ENCODE measurements at places on chromosomes 6 and 20. TPM values are rescaled to one million over a fixed set of nuclear protein-coding genes. Genes with fewer than 3 reads are reported as not detected.
A peak's percentile ranks its signal among the peaks of the same experiment; 100 is the strongest.

- H3K36me3 ChIP-seq: no peaks in the 10 kb centered on the region
- H3K4me3 ChIP-seq: no peak overlapping the region
- H3K27me3 ChIP-seq: no peaks in the 10 kb centered on the region
- no peak for DNase-seq
These were observed 82.2 kb downstream of the GPR63 start for GRCh38 chr6:96755096-96755495.

- no peaks in the 10 kb centered on the region for H3K4me1 ChIP-seq
- H3K4me3 ChIP-seq: no peak overlapping the region
- no peak overlapping the region for H3K27ac ChIP-seq
- DNase-seq: no peak
- H3K27me3 ChIP-seq: no peaks in the 10 kb centered on the region
- no peaks in the 10 kb centered on the region for H3K36me3 ChIP-seq
These were observed 26.2 kb downstream of the E2F3 start for GRCh38 chr6:20427856-20428255.

- no peak overlapping the region for H3K4me3 ChIP-seq
- H3K27me3 ChIP-seq: peaks cover 1% of the 10 kb centered on the region
- DNase-seq: no peak
- no peak overlapping the region for H3K27ac ChIP-seq
- H3K36me3 ChIP-seq: no peaks in the 10 kb centered on the region
These were observed 131.8 kb upstream of the MLN start for GRCh38 chr6:33935439-33936080.

DNA sequence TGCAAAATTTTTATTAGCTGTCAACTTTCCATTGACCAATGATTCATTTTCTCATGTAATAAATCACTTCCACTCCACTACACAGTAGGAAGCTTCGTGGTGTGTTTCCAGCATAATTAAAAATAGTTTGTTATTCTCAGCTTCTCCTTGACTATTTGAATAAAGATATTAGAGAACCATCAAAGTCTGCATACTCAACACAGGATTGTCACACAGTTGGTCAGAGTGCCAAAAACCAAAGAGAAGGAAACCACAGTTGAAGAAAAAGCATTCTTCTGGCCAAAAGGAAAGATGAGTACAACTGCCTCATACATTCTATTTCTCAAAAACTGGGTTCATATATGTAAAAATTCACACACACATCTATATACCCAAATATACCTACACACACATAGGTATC lies 455.1 kb upstream of the HSF2 start:
- no peak overlapping the region for H3K27ac ChIP-seq
- H3K4me1 ChIP-seq: no peaks in the 10 kb centered on the region
- H3K4me3 ChIP-seq: no peak overlapping the region
- H3K27me3 ChIP-seq: no peaks in the 10 kb centered on the region

GRCh38 chr6:160084198-160084776 lies 37.3 kb upstream of the SLC22A1 start:
- H3K27me3 ChIP-seq: no peaks in the 10 kb centered on the region
- H3K4me3 ChIP-seq: no peak overlapping the region

GRCh38 chr6:24228681-24229255 lies 102.8 kb downstream of the NRSN1 start:
- no peaks in the 10 kb centered on the region for H3K36me3 ChIP-seq
- no peaks in the 10 kb centered on the region for H3K27me3 ChIP-seq
- no peak overlapping the region for H3K4me3 ChIP-seq
- H3K27ac ChIP-seq: no peak overlapping the region
- DNase-seq: no peak

DNA sequence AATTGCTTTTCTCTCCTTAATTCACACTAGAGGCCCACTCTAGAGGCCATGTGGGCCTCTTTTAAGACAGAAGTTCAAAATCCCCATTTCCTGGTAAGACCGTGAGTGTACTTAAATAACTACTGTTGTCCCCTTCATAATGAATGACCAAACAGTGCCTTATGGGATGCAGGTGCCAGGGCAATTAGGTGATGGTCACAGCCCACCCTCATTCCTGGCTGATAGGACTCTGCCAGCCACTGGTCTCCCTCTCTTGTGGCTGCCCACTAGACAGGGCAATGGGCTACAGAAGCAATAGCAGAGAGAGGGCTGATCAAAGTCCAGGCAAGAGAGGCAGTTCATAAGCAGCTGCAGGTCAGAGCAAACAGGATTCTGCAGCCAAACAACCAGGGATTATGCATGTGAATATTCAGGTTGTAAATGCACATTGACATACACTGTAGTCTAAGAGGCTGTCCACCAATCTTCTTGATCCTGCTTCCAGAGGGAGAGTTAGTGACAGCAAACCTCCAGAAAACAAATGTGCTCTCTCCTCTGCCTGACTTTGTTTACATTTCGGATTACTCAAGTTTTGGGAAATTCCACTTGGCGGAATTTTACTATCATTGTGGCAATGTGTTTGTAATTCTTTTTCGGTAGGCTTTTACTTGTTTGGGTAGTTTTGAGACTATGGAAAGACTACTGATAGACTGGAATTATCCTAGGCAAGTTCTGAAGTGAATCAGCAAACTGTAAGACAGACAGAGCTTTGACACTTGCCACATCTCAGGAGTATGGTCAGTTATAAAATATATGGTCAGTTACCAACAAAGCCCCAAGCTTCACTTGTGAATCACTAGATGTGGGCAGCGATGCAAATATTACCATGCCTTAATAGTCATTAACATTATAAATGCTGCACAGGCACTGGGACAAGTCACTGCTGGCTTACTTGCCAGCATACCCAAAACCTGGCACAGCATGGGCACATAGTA lies 12.8 kb downstream of the PTPRK start:
- no peak overlapping the region for H3K27ac ChIP-seq
- no peaks in the 10 kb centered on the region for H3K36me3 ChIP-seq
- DNase-seq: no peak
- H3K4me1 ChIP-seq: peaks cover 3% of the 10 kb centered on the region
- H3K4me3 ChIP-seq: no peak overlapping the region

Gene SLC35D3
- not detected for total RNA-seq

DNA sequence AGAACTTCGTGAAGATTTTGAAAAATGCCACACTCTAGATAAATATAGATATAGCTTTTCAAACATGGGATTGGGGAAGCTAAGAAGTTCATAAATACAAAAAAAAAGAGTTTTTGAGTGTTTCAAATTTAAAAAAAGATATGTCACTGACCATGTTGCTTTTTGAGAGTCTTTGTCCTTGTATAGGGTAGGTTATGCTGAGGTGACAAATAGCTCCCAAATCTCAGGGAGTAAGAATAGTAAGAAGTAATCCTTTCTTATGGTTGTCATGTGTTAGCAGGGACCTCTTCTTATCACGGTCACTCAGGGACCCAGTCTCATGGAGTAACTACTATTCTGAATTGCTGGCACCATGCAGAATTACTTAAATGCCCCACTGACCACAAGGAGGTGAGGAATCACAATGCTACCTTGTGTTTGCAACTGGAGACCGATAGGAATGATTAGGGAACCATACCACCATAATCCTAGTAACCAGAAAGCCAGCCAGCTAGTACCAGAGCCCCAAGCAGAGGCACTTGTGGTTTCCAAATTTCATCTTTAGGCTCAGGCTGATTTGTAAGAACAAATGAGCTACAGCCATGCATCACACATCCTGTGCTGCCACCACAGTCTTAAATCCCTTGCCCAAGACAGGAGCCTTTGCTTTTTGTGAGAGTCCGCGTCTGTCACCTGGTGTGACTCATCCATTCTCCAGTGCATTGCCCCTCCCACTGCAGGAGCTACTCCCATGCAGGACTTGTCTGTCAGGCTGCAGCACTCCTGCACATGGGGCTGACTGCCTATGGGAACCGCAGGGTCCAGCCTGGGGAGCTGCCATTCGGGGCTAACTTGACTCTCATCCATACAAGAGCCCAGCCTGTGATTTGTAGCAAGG lies 42.4 kb upstream of the ADGRF4 start:
- DNase-seq: no peak
- no peaks in the 10 kb centered on the region for H3K36me3 ChIP-seq
- no peaks in the 10 kb centered on the region for H3K4me1 ChIP-seq
- no peak overlapping the region for H3K27ac ChIP-seq

- no peaks in the 10 kb centered on the region for H3K27me3 ChIP-seq
- DNase-seq: peak; percentile 77
- H3K27ac ChIP-seq: no peak overlapping the region
- peak overlapping the region; percentile 27 for H3K4me3 ChIP-seq
These were observed 19.5 kb upstream of the FAM8A1 start for GRCh38 chr6:17580518-17581048.

- DNase-seq: no peak
- H3K4me1 ChIP-seq: peaks cover 11% of the 10 kb centered on the region
- no peaks in the 10 kb centered on the region for H3K36me3 ChIP-seq
- peak overlapping the region; percentile 53 for H3K27ac ChIP-seq
- H3K27me3 ChIP-seq: no peaks in the 10 kb centered on the region
- peak overlapping the region; percentile 88 for H3K4me3 ChIP-seq
These were observed 35.4 kb upstream of the SYNCRIP start for GRCh38 chr6:85678026-85678601.

- no peaks in the 10 kb centered on the region for H3K36me3 ChIP-seq
- no peak overlapping the region for H3K27ac ChIP-seq
- no peak for DNase-seq
- no peak overlapping the region for H3K4me3 ChIP-seq
These were observed 5.2 kb upstream of the FOXO3 start for GRCh38 chr6:108555399-108556052.

Gene COMMD7
- total RNA-seq: 37.5 TPM

Gene CTCFL
- total RNA-seq: not detected

DNA sequence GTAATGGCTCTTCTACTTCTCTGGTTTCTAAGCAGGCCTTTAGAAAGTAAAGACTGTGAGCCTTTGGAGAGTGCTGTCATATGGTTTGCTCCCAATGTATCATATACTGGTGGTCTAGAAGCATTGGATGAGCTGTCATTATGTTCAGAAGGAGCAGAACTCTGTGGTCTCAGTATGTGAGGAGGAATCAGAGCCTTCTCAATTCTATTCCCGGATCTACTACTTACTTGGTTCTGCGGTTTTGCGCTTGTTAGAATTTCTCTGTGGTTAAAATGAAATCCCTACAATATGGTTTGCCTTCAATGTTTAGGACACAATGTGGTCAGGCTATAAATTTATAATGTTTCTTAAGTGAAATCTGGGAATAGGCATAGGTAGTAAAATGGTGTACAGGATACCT lies 64.6 kb downstream of the RWDD2A start:
- H3K4me1 ChIP-seq: no peaks in the 10 kb centered on the region

GRCh38 chr6:55729665-55730064 lies 145.7 kb downstream of the BMP5 start:
- H3K27ac ChIP-seq: no peak overlapping the region
- no peak overlapping the region for H3K4me3 ChIP-seq
- H3K4me1 ChIP-seq: no peaks in the 10 kb centered on the region
- no peak for DNase-seq

GRCh38 chr20:50381771-50382593 lies 128.2 kb upstream of the PTPN1 start:
- no peaks in the 10 kb centered on the region for H3K27me3 ChIP-seq
- H3K27ac ChIP-seq: no peak overlapping the region
- no peaks in the 10 kb centered on the region for H3K36me3 ChIP-seq
- DNase-seq: peak; percentile 61
- no peak overlapping the region for H3K4me3 ChIP-seq
- H3K4me1 ChIP-seq: no peaks in the 10 kb centered on the region

DNA sequence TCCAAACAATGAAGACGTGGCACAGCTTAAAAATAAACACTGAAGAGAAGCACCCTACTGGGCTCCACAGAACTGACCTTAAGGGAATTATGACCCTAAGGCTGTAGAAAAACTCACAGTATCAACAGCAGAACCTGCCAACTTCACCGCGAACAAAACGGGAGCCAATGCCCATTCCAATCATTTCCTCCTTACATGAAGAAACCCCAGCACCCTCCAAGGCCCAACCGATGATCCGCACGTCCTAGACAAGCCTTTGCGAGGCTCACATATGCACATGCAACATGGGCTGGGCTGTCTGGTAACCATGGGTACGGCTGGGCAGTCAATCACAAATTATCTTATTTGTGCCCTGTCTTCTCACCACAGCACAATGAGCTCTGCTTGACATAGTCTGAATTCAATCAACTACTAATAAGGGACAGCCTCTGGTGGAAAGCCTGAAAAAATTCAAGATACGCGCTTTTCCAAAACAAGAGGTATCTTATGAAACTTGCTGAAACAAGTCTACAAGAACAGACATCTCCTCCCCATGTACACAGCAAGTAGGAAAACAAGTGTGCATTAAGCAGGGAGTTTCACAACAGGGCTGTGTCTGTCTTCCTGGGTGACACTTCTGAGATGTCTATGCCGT lies 1.7 kb downstream of the DIDO1 start:
- H3K4me3 ChIP-seq: peak overlapping the region; percentile 6
- peak; percentile 6 for DNase-seq

DNA sequence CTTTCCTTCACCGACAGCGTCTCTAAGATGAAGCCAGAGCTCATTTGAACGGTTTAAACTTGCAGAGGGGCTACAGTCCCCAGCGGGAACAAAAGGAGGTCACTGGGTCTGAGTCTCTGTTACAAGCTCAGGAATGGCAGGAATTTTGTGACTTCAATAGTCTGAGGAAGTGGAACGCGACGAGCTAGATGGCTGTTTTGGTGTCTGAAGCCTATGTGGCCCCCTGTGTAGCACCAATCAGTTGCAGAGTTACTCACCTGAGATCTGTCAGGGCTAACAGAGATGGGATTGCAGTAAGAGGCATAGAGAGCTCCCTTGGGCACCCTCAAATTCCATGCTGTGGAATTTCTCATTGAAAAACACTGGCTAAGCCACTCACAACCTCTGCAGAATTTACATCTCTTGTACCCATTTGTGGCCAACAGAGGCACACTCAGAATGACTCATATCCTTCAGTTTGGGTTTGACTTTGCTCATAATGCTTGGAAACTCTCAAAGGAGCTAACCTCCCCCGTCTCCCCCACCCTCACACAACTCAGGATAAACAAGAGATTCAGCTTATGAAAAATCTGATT lies 7.1 kb upstream of the TCP11 start:
- no peak overlapping the region for H3K4me3 ChIP-seq
- H3K27ac ChIP-seq: peak overlapping the region; percentile 42
- H3K36me3 ChIP-seq: no peaks in the 10 kb centered on the region
- peaks cover 15% of the 10 kb centered on the region for H3K4me1 ChIP-seq
- H3K27me3 ChIP-seq: no peaks in the 10 kb centered on the region
- DNase-seq: no peak

Gene FRS3
- total RNA-seq: 3.7 TPM

Data from aorta (tissue), 5 donors.